Adrenal gland (tissue), 19 donors: ENCODE measurements at places on chromosomes 5 and 9.

DNA sequence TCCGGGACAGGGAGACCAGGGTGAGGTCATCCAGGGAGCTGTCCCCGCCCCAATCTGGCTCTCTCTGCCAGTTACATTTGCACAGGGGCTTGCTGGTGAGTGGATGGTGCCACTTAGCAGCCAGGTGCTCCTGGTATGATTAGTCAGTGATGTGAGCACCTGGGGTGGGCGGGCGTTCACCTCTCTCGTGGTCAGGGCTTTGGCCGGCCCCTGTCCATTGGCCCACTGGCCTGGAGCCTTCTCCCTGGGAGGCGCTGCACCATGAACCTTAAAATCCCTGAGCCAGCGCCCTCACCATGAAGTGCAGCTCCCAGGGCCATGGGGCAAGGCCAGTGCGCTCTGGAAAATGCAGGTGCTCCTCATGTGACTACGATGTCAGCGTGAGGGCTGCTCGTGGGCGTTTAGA, 2.0 kb downstream of the NKD2 start:
- no peak overlapping the region for H3K27ac ChIP-seq
- peaks cover 7% of the 10 kb centered on the region for H3K4me1 ChIP-seq
- DNase-seq = peak; percentile 12
- no peak overlapping the region for H3K4me3 ChIP-seq

GRCh38 chr9:132878695-132879456, at the start of gene SPACA9:
TSS of gene SPACA9 (plus strand) at chr9:132878898. CDS start at chr9:132883948, 5,050 bp downstream.
- H3K27me3 ChIP-seq = no peaks in the 10 kb centered on the region
- peaks cover 8% of the 10 kb centered on the region for H3K4me1 ChIP-seq
- peak; percentile 71 for DNase-seq
- peak within 1 kb of the TSS; percentile 71 for H3K27ac ChIP-seq
- peak within 1 kb of the TSS; percentile 63 for H3K4me3 ChIP-seq

- peaks cover 11% of the 10 kb centered on the region for H3K4me1 ChIP-seq
- DNase-seq = peak; percentile 74
- H3K4me3 ChIP-seq = no peak overlapping the region
- no peaks in the 10 kb centered on the region for H3K27me3 ChIP-seq
- no peaks in the 10 kb centered on the region for H3K36me3 ChIP-seq
Measured at GRCh38 chr5:173452119-173452905, 124.1 kb upstream of the STC2 start.

DNA sequence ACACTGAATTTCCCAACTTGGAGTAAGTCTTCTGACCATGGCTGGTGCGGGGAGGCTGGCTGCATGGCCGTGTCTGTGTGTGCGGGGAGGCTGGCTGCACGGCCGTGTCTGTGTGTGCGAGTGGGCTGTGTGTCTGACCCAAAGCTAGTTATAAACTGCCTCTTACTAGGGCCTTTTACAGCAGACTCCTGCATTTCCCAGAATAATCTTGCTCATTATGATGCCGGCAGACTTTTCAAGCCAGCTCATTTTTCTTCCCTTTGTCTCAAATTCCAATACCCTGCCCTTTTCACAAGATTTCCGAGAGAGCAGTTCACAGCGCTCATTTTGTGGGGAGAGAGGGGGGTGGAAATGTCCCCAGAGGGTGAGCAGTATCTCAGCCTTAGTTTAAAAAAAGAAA, 470.7 kb upstream of the BRINP1 start:
- DNase-seq = no peak
- H3K4me3 ChIP-seq = no peak overlapping the region
- H3K4me1 ChIP-seq = no peaks in the 10 kb centered on the region
- H3K36me3 ChIP-seq = no peaks in the 10 kb centered on the region
